ENCODE measurements at places on chromosomes 4 and X.
A peak's percentile ranks its signal among the peaks of the same experiment; 100 is the strongest.

- DNase-seq, result no peak
Observed at GRCh38 chrX:109281483-109282275, 200.2 kb downstream of the GUCY2F start.

DNA sequence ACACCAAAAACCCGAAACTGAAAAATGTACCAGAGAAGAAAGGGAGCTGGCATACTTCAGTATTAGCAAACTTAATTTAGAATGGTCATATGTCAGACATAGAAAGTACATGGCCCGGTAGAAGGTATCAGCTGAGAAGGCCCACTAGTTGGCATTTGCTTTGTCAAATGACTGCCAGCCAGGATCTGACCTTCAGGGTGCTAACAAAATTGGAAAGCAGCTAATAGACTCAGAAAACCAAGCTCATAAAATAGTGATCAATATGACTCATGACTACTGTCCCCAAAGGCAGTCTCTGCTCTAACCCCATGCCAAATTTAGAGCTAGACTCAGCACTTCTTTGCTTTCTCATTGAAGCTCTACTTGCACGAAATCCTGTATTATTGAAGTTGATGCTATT lies 342.7 kb downstream of the PDGFC start:
- DNase-seq, result no peak

DNA sequence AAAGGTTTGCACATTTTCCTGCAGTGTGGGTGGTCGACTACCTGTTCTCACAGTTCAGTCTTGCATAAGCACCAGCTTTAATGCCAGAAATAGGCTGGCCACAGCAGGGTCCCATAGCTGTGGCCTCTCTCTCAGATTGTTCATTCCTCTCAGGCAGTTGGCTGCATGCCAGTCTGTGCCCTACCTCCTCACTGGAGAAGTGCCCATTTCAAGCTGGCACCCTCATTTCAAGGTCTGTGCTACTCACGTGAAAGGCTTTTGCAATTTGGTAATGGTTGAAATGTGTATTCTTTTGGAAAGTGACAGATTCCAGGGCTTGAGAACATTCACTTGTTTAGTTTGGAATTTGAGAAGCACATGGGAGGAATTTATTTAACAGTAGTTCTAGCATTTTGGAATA lies 28.9 kb upstream of the MTMR1 start:
- no peak for DNase-seq

DNA sequence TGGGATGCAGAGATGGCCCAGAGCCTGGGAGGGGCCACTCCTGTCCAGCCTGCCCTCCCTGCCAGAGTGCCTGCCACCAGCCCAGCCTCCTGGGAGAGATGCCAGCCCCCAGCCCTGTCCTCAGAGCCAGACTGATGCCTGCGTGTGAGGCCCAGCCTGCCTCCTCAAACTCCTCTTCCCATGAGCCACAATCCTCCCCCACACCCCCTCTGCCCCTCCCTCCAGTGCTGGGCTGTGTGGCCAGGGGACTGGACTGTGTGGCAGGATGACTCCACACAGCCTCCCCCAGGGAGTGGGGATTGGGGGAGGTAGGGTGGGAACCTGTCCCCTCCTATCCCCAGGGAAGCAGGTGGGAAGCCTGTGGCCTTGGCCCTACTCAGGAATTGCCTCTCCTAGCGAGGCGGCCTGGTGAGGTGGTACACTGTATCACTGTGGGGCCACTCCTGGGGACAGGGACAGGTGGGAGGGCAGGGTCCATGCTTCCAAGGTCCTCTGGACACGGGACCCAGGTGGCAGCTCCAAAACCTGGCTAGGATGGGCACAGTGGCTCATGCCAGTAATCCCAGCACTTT lies 4.3 kb upstream of the SH3BP2 start:
- DNase-seq, result no peak

DNA sequence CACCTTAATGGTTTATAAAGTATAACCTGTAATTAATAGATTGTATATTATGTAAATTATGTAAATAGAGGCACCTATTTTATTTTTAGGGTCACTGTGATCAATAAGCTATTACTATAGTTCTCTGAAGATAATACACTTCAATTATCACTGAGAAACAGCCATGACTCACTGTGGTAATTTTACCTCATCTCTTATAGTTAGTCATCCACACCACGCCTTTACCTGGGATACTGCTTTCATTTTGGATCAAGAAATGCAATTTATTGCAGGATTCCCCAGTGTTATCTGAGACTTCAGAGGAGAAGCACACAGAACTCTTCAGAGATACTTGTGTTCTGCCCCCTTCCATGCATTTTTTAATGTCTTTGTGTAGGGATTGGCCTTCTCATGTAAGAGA lies 348.1 kb upstream of the ATOH1 start:
- no peak for DNase-seq

GRCh38 chr4:2689825-2690700 lies 66.1 kb downstream of the TNIP2 start:
- no peak for DNase-seq

DNA sequence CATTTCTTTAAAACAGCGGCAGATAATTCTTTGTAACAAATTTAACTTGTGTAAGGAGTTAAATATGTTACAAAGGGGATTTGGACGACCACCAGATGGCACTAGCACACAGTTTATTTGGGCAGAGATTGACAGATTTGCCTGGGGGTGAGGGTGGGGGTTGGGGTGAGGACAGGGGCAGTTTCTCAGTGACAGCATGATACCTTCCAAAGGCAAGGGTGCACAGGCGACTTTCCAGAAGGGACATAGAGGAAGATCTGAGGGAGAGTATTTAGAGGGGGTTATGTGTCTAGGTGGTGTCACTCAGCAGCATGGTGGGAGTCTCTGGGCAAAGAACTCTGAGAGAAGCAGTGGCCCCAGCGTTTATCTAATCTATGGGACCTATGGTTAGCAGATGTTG lies 9.6 kb upstream of the TMA16 start:
- peak; percentile 3 for DNase-seq

DNA sequence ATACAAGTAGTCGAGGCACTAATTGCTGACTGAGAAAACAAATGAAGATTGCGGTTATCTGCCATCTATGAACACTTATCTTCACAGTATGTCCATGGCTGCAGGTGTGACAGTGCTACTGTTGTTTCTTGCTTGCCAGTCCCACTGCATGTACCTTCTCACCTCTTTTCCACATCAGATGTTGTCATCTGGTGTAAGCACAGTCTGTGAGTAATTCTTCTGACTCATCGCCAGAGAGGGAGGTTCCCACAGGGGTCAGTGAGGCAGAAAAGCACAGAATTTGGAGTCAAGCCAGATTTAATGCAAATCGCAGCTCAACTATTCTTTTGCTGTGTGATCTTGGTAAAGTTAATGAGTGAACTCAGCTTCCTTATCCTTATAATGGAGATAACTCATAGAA lies 144.4 kb downstream of the GLRA2 start:
- peak; percentile 23 for DNase-seq

DNA sequence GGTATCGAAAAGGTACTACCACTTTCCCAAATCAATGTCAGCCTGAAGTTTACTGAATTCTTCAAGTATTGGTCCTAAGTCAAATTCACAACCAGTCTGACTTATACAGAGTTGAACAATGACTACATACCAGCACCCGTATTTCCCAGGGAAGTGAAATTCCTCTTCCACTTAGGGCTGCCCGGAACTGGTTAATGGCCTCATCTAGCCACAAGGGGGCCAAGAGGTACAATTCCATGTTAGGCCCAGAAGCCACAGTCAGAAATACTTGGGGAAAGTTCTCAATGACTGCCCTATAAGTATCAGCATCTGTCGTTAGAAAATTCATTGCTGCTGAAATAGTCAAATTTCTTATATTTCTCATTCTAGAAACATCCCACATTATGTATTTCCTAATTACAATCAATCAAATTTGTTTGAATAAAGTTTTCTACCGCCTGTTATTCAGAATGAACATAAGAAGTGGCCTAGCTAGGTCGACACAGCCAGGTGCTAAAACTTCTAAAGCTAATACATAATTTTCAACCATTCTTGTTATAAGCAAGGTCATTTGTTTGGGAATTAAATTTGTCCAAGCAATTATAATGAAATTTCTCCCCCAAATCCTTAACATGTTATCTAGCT lies 5.6 kb upstream of the PCDH7 start:
- DNase-seq, result no peak

- no peak for DNase-seq
Observed at GRCh38 chr4:126916049-126916625, 716.6 kb upstream of the INTU start.

DNA sequence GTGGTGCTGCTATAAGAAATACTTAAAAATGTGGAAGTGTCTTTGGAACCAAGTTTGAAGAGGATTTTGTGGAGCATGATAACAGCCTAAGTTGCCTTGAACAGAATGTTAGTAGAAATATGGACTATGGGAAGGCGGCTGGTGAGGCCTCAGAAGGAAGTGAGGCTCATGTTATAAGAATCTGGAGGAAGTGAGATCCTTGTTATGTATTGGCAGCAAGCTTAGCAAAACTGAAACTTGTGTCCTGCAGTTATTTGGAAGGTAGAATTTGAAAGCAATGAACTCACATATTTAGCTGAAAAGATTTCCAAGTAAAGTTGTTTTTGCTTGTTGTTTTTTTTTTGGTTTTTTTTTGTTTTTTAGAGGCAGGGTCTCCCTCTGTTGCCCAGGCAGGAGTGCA lies 13.6 kb upstream of the MED14 start:
- DNase-seq, result no peak

- no peak for DNase-seq
Observed at GRCh38 chrX:48696909-48697727, 584 bp downstream of the SUV39H1 start.

- DNase-seq, result no peak
Observed at GRCh38 chrX:14056206-14056605, 26.5 kb upstream of the GEMIN8 start.

DNA sequence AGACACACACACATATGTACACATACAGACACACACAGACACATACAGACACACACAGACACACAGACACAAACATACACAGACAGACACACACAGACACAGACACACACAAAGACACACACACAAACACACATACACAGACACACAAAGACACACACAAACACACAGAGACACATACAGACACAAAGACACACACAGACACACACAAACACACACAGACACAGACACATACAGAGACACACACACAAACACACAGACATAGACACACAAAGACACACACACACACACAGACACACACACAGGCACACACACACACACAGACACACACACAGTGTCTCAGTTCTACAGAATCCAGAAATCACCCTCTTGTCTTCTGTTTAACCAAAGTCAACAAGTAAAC lies 280.7 kb downstream of the ASMT start:
- DNase-seq, result no peak

- DNase-seq, result no peak
Observed at GRCh38 chr4:110183058-110183457, 15.4 kb downstream of the ELOVL6 start.

DNA sequence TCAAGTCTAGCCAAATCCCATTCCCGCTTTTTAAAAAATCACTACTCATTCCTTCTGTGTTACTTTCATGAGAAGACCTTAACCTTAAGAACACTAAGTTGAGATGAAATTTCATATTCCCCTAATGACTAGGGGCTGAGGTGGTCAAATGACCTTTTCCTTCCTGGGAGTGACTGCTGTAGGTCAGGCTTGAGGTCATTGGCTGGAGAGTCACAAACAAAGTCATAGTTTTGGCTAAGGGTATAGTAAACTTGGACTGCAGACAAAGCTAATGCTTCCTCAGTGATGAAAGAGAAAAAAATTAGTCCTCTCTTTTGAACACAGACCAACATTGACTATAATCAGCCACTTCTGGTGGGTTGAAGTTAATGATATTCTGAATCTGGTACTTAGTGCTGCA lies 16.0 kb upstream of the FGF2 start:
- DNase-seq, result no peak

DNA sequence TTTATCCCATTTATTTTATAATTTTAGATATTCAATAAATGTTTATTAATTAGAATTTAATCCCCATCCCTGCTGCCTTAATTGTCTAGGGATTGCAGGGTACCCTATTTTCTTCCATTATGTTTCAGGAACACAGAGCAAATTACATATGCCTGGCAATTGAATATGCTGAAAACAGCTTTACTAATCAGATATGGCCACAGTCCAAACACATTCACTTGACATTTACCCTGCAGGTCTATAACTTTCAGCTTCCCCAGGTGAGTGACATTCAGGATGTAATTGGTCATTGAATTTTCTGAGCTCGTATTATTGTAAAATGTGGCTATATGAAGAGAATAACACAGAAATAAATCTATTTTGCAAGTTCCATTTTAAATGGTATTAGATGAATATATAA lies 218.7 kb upstream of the NDST4 start:
- no peak for DNase-seq

DNA sequence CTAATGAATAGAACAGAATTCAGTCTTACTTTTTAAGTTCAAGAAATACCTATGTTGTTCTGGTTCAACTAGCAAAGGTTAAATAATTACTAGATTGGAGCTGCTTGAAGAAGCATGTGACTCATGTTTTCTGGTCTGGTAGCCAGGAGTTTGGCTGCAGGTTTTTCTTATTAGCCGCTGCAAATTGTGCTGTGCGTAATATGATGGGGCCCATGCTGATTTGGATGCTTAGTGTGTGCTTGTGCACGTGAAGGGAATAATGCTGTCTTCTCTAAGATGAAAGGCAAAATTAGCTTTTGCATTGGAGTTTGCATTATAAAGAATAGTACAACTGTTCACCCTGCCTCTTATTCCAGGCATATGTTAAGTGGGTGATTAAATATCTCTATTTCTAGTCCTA lies 219.6 kb downstream of the SNCA start:
- DNase-seq, result peak; percentile 22
